ENCODE measurements at places on chromosomes 11 and 22. TPM values are rescaled to one million over a fixed set of nuclear protein-coding genes. Genes with fewer than 3 reads are reported as not detected.

KCNQ1OT1 gene
- 0.16 TPM for total RNA-seq

TPBGL gene
- 0.18 TPM for total RNA-seq

NAALADL1 gene
- 11.7 TPM for total RNA-seq

- DNase-seq, result no peak
Measured at GRCh38 chr11:10476342-10476741, 21.3 kb downstream of the AMPD3 start.

GRCh38 chr11:31355131-31355530 lies 14.4 kb downstream of the DCDC1 start:
- DNase-seq, result no peak

GRCh38 chr11:108111126-108111525 lies 10.2 kb upstream of the ACAT1 start:
- DNase-seq, result no peak

DNA sequence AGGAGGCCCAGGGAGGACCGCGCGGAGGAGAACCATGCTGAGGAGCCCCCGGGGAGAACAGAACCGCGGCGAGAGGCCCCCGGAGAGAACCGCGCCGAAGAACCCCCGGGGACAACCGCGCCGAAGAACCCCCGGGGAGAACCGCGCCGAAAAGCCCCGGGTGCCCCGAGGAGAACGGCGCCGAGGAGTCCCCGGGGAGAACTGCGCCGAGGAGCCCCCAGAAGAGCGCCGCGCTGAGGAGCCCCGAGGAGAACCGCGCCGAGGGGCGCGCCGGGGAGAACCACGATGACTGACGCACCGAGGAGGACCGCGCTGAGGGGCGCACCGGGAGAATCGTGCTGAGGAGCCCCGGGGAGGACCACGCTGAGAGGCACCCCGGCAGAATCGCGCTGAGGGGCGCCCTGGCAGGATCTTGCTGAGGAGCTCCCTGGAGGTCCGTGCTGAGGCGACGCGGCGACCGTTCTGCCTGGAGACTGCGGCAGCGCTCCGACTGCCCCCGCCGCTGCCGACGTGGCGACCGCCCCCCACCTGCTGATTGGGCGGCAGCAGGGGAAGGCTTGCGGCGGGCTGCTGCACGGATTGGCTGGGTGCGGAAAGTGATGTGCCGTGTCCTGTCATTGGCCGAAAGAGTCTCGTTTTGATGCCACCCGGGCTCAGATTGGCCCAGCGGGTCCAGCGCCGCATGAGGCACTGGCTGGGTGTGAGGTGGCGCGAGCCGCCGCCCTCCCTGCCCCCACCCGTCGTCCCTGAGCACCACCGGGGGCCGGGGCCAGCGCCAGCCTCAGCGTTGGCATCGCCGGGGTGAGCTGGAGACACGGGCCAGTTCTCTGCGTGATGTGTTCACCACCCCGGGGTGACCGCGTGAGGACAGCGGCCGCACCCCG lies at the start of gene KCNQ1OT1:
Gene KCNQ1OT1 (minus strand): TSS at position 464 of the 884 bp plus-strand sequence.
- peak; percentile 91 for DNase-seq

DNA sequence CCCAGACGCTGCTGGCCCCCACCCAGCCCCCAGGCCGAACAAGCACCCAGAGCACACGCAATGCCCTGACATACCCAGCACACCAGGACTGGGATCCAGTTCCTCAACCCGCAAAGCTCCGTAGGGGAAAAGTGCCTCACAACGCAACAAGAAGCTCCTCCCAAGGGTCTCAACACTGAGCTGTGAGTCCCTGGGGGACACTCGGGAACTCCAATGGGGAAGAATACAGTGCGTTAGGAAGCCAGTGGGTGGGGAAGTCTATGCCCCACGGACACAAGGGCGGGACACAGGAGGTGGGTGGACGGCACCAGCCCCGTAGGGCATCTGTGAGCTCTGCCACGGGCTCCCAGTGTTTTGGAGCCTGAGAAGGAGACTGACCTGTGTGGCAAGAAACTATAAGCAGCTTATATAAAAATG lies 1.6 kb downstream of the DEAF1 start:
- DNase-seq, result no peak

GRCh38 chr22:32236970-32237369 lies 18.2 kb downstream of the SLC5A4 start:
- no peak for DNase-seq

- no peak for DNase-seq
Measured at GRCh38 chr11:107592813-107593212, 1.9 kb downstream of the ELMOD1 start.

DNA sequence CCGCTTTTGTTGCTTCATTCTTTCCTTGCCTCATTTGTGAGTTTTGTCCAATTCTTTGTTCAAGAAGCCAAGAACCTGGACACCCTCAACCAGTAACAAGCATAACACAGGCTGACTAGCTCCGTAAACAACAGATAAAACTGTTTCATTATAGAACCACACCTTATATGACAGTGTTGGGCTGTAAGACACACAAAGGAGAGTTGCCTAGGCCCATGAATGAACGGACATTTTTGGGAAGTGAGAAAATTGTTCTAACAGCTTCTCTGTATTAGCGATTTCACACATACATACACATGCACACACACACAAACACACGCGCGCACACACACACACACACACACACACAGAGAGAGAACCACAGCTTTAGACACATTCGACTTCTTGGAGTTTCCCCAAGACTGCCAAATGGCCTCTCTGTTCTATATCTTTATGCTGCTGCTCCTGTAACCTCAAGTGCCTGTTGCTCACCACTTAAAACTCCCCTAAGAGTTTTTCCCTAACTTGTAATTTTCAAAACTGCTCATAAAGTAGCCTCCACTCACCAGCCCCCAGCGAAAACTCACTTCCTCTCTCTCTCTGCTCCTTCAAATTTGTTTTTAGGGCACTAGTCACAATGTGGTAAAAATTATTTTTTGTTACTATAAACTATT lies 35.9 kb downstream of the CTSC start:
- peak; percentile 16 for DNase-seq

DNA sequence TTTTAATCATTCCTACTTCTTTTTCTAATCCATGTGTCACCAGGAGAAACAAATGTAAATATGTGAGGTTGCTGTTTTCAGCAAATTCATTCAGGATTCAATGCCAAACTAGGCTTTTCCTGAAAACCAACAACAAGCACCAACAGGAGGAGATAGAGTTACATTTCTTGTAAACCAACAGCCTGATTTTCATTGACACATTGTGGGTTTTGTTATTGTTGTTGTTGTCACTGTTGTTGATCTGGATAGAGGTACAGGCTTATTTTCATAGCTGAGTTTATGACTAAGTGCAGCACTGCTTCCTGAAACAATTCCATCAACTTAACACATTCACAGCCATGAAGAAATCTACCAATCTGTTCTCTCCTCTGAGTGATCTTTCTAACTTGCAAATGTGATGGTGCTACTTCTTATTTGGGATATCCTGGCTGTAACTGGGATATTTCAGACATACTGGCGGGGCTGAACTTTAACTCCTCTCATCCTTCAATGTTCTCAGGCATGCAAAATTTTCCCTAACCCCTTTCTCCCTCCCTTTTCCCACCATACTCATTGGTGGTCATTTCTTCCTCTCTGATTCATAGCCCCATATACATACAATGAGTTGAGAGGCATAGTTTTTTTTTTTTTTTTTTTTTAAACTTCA lies 65.5 kb downstream of the ME3 start:
- DNase-seq, result no peak

- no peak for DNase-seq
Measured at GRCh38 chr22:21622011-21622918, 7.6 kb downstream of the YDJC start.

- DNase-seq, result no peak
Measured at GRCh38 chr11:120271672-120272071, 31.7 kb downstream of the POU2F3 start.

Measured in activated CD4-positive, alpha-beta T cell treated with anti-CD3 and anti-CD28 coated beads for 36 hours (primary cell).